ENCODE measurements at places on chromosomes 4 and X.
A peak's percentile ranks its signal among the peaks of the same experiment; 100 is the strongest.

DNA sequence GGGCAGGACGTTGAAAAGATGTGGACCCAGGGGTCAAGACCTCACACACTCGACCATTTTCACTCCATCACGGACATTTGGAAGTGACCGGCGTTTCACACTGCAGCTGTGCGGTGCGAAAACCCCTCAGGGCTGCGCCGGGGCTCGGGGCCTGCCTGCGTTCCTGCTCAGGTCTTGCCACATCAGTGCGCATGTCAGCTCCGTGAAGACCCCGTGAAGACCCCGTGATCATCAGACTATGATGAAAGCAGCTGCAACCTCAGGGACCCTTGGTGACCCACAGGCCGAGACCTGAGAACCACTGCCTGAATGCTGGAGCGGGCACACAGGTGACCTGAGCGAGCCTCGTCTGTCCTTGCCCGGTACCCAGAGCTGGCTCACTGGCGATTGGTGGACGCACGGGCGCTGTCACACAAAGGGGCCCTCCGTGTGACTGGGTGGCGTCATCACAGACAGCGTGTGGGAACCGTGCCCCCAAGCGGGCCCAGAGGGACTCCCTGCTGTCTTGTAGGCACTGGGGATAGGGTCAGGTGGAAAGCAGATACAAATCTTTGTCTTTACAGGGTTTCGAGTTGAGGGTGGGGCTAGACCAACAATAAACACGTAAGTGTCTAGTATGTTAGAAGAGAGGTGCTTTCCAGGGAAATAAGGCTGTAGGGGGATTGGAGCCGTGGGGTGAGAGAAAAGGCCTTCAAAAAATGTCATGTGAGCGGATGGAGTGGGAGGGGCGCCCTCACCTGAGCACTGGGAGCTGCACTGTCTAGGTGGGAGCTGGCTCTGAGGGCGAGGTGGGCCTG is 12.7 kb downstream of the MSANTD1 start:
- DNase-seq: no peak

DNA sequence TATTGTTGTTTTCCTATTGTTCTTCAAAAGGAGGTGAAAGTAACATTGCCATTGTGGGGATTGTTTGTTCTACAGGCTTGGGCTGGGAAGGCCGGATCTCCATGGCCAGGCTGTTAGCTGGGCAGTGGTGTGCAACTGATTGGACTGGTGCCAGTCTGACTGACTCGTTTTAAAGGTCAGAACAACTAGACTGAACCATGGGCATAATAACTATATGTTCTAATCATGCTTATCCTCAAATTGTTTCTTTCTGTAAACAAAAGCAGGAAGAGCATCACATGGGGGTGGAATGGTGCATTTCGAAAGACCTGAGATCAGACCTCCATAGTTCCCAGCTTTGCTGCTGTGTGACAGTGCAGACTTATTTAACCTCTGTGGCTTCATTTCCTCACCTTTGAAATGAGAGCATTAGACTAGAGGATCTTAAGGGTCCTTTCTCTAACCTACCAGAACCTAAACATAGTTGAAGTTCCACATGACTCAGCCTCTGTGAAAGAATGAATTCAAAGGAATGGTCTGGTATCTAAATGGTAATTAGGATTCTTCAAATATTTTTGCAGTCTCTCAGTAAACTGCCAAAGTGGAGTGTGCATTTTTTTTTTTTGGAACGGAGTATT is 66.7 kb upstream of the PGRMC2 start:
- no peak for DNase-seq

DNA sequence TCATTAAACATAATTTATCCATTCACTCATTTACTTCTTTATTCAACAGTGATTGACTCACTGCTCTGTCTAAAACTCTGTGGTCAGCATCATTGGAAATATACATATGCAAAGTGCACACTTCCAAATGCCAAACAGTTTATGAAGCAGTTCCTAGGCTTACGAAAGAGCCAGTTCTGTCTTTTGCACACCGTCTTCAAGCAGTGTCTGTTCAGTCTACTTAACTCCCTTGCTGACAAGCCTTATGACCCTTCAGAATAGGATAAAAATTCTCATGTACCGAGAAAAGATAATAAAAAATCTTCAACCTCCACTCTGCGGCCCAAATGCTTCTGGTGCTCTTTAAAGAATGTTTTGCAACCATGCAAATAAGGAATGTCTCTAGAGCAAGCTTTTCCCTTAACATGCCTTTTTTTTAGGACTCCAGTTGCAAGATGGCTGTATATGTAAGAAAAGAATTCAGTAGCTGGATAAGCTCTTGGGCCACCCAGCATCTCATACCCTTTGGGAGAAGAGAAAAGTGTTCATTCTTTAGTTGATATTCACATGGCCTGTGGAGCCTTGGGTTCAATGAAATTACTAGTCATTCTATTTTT is 1037.0 kb upstream of the SLIT2 start:
- DNase-seq: no peak

GRCh38 chrX:27057883-27058282 is 405.3 kb downstream of the PPP4R3C start:
- no peak for DNase-seq

DNA sequence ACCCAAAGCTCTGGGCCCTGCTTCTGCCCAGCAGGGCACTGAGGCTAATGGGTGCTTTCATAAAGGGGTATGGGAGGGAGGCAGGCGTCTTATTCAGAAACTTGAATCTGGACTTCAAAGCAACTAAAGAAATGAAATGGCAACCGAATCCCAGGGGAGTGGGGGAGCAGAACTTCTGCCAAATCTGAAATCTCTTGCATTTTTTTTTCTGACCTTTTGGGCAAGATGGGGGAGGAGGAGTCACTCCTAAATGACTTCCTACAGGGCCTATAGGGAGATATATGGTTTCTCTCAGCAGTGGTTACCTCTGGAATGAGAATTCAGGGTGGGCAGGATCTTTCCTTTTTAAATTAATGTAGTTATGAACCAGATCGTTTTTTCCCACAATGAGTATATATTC is 30.6 kb upstream of the KIAA1210 start:
- DNase-seq: no peak

DNA sequence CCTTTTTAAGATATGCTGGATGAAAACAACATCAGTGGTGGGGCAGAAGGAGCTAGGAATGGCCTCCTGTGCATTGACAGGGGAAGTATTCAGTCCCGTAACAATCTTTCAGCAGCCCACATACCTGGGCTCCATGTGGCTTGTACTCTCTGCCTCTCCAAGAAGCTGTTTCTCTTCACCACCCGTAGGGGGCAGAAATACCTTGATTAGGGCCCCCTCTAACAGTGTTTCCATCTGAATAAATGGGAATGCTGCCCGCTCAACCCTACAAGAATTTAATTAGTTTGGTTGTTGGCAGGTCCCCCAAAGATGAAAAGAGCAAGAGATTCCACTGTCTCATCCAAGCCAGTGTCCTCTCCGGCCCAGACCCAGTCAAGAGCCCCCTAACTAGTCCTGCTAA is 155.2 kb downstream of the SMIM20 start:
- DNase-seq: no peak

DNA sequence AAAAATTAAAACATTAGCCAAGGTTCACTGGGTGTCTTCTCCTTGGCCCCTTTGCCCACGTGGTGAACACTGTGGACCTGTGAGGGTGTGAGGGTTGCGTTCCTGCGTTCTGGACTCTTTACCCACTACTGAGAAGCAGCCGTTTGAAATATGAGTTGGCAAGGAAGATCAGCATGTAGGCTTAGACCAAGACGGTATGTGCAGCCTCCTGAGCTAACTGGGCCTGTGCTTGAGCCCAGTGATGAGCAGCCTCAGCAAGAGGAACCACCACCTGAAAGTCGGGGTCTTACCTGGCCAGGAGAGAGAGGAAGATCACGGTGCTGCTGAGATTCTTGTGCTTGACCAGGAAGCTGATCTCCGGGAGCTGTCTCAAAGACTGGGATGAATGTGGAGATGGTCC is 19.5 kb downstream of the RGS12 start:
- DNase-seq: no peak

DNA sequence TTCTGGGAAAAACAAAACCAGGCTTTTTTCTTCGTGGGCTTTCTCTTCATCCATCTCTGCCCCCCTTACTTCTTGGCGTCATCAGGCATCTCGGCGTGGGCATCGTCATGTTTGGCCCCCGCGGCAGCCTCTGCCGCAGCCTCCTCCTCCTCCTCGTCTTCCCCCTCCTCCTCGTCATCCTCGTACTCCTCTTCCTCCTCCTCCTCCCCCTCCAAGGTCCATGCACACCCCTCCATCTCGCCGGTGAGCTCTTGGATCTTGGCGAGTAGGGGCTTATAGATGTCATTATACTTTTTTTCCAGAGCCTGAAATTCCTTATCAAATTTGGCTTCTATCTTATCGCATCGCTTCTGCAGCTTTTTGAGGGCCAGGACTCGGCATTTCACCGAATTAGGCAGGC is 488 bp downstream of the NAP1L5 start:
- DNase-seq: peak; percentile 42

DNA sequence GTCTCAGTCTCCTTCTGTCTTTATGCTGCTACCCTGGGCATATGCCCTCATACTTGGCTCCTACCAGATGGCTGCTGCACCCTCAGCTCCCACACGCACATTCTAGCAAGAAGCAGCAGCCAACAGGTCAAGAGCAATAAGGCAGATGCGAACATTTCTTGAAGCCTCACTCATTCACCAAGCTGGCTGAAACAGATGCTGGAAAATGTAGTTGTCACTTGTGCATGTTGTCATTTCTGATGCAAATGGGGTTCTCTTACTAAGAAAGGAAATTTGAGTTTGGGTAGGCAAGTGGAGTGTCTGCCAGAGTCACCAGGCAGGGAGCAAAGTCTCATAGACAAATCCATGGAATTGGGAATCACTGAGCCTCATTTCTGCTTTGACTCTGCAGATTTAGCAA is 57.4 kb upstream of the SORBS2 start:
- DNase-seq: no peak
